WTC11 (cell line): ENCODE measurements at places on chromosomes 3 and 15.

DNA sequence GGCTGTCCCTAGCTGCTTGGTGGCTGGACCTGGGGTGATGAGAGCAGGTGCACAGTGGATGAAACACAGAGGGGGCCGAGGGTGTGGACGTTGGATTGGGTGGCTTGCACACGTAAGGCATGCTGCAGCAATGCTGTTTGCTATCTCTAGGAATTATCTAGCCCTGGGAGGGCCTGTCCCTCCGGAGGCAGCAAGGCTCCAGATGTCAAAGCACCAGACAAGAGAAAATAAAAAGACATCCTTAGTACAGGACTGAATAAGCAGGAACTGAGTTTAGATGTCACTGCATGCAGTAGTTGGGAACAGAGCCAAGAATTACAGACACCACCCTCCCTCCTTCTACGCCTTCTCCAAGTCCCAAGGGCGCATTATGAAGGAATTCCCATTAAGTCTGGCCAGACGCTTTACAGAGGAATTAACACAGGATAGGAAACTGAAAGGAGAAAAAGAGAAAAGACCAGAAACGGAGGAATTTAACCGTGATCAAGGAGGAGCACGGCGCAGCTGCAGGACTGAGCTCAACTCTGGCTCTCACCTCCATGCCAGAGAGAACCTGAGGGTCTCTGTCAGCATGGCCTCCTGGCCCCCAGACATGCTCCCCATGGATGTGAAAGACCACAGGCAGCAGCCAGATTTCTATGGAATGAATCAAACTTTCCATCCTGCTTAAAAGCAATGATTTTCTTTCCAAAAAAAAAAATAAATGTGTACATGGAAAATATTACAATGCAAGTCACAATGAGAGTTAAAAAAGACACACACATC, 13.8 kb downstream of the ATP10A start:
- no peak for DNase-seq

DNA sequence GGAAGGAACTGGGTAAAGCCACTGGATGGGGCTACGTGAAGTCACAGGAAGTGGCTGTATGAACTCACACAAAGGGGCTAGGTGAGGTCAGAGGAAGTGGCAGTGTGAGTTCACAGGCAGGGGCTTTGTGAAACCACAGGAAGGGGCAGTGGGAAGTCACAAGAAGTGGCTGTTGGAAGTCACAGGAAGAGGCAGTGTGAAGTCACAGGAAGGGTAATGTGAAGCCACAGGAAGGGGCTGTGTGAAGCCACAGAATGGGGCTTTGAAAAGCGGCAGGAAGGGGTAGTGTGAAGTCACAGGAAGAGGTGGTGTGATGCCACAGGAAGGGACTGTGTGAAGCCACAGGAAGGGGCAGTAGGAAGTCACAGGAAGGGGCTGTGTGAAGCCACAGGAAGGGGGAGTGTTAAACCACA, 34.6 kb downstream of the GASK1A start:
- DNase-seq, result no peak

GRCh38 chr3:61136191-61136590, 115.1 kb downstream of the FHIT start:
- DNase-seq, result no peak

- DNase-seq, result peak; percentile 83
Measured at GRCh38 chr3:52444860-52445793, at the start of gene SEMA3G. TSS of gene SEMA3G (minus strand) at chr3:52445103. CDS start at chr3:52445027, 76 bp downstream.

GRCh38 chr15:68612979-68613740, 34.4 kb downstream of the CORO2B start:
- DNase-seq, result no peak

- DNase-seq, result no peak
Measured at GRCh38 chr3:197380786-197381185, 82.4 kb upstream of the DLG1 start.

DNA sequence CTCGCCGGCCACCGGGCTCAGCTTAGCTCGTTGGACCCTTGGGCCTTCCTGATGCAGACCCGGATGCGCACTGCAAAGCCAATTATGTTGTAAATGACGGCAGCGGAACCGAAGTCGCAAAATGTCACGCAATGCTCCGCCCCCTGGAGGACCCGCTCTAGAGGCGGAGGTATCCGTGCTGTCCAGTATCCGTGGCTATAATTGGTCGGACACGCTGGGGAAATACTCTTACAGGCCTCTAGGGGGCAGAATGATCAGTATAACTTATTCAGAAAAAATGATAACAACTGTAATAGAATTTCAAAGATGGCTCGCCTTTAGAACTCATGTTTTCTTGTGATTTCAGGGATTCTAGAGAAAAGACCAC, at the start of gene PRR23B:
PRR23B (minus strand) TSS at position 59 of the 367 bp plus-strand sequence. CDS start 265 bp downstream, outside the sequence.
- DNase-seq, result peak; percentile 17

DNA sequence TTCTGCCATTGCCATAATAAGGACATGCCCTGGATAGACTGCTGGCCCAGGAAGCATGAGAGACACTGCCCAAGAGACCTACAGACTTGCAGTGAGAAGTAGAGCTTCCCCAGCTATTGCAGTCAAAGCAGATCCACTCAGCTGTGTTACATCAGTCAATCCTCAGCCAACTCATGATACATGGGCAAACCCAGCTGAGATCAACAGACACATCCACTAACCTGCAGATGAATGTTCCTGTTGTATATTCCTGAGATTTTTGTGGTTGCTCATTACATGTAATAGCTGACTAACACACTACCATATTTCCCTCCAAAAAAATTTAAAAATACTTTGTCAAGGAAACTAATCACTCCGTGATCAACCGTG, 68.6 kb downstream of the DCLK3 start:
- DNase-seq, result no peak
